Left colon (tissue), 2 donors: ENCODE measurements at places on chromosomes 4 and X. TPM values are rescaled to one million over a fixed set of nuclear protein-coding genes. Genes with fewer than 3 reads are reported as not detected.
A peak's percentile ranks its signal among the peaks of the same experiment; 100 is the strongest.

- DNase-seq, result no peak
These were observed 134.5 kb upstream of the PCDH10 start for GRCh38 chr4:133014473-133015135.

- no peak for DNase-seq
These were observed 4.1 kb upstream of the CTBP1 start for GRCh38 chr4:1252928-1253492.

DNA sequence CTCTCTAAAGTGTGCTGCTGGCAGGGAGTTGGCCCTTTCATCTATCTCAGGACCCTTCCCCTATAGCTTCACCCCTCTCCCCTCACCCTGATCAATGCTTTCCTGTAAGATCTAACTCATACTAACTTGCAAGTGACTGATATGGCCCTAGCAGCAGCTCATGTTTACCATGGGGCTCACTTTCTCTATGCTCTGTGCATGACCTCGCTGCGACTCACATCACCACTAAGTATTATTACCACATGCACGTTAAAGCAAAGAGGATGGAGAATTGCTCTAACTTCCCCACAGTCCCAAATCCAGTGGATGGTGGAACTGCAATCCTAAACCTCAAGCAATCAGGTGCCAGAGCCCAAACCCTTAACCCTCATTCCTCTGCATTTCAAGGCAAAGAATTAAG is 626.6 kb downstream of the MID1IP1 start:
- DNase-seq, result no peak

DNA sequence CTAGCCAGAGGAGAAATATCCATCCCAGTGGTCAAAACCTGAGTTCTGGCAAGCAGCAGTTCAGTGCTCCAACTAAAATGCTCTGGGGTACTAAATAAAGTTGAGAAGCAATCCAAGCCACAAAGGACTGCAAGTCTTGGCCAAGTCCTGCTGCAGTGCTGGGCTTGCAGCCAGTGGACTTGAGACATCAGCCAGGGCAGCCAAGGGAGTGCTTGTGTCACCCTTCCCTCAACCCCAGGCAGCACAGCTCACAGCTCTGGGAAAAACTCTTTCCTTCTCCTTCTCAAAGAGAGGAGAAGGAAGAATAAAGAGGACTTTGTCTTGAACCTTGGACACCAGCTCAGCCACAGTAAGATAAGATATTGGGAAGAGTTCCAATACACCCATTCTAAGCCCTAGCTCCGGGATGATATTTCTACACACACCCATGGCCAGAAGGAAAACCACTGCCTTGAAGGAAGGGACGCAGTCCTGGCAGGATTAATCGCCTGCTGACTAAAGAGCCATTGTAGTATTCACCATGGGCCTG is 99.8 kb downstream of the PTCHD1 start:
- peak; percentile 54 for DNase-seq

DNA sequence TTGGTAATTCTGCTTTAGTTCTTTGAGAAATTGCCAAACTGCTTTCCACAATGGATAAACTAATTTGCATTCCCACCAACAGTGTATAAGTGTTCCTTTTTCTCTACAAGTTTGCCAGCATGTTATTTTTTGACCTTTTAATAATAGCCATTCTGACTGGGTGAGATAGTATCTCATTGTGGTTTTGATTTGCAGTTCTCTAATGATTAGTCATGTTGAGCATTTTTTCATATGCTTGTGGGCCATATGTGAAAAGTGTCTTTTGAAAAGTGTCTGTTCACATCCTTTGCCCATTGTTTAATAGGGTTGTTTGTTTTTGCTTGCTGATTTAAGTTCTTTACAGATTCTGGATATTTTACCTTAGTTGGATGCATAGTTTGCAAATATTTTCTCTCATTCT is 25.9 kb downstream of the ENPEP start:
- no peak for DNase-seq

DNA sequence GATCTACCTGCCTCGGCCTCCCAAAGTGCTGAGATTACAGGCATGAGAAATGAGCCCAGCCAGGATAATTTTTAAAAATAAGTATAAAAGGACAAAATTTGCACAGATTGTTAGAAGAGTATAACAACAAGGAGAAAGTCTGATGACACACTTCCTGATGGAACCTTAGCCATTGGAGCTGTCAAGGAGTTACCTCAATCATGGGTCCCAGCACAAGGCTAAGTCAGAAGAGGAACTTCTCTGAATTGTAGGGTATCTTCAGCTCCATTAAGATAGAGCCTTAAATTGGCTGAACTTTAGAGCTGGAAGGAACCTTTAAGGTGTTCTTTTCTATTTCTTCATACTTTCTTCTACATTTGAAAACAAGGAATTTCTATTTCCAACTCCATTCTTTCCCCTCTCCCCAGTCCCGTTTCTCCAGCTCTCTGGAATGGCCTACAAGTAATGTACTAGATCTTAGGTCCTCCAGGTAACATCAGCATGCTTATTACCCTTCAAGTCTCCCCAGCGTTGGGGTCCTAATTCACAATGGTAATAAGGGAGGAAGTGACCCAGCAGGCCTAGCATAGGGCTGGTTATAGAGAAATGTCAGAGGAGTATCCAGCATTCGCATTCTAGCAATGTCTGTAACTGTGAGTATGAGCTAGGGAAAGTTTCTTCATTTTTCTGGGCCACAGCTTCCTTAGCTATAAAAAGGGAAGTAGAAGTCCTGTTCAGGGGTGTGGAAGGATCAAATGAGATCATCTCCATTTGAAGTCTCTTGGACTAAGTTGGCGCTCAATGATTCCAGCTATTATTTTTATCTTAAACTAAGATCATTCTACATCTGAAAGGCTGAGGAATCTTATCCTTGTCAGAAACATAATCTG is 18.5 kb upstream of the RBPJ start:
- no peak for DNase-seq

- DNase-seq, result no peak
These were observed 147.5 kb downstream of the TSPAN5 start for GRCh38 chr4:98510757-98511517.

GRCh38 chr4:15575966-15576365 is 79.2 kb downstream of the FBXL5 start:
- no peak for DNase-seq

- DNase-seq, result no peak
These were observed 62.7 kb downstream of the TBC1D14 start for GRCh38 chr4:6972375-6972650.

GRCh38 chr4:127968586-127968985 is 3.4 kb downstream of the ABHD18 start:
- no peak for DNase-seq

- no peak for DNase-seq
These were observed 341.0 kb downstream of the ARHGAP24 start for GRCh38 chr4:85815796-85816459.

- DNase-seq, result no peak
These were observed at the start of gene TACR3 for GRCh38 chr4:103719830-103720207. Gene TACR3, minus strand, starts transcription at chr4:103719985. Its CDS starts 310 bp downstream, at chr4:103719675.

DNA sequence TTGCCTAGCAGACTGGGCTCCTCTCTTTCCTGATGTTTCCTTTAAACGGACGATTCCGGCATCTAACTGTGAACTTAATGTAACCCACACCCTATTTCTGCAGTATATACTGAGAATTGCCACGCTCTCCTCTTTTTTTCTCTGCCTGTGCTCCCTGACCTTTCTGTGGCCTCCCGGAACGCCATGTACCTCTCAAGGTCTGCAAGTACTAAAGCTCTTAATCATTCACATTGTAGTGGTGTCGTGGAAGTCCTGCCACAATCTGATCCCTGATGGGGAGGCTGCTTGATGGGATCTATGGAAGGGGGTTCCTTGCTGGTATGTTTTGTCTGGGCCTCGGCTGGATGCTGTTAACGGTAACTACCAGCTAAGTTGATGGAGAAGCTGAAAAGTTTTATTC is 302.9 kb upstream of the EPHA5 start:
- DNase-seq, result no peak

DNA sequence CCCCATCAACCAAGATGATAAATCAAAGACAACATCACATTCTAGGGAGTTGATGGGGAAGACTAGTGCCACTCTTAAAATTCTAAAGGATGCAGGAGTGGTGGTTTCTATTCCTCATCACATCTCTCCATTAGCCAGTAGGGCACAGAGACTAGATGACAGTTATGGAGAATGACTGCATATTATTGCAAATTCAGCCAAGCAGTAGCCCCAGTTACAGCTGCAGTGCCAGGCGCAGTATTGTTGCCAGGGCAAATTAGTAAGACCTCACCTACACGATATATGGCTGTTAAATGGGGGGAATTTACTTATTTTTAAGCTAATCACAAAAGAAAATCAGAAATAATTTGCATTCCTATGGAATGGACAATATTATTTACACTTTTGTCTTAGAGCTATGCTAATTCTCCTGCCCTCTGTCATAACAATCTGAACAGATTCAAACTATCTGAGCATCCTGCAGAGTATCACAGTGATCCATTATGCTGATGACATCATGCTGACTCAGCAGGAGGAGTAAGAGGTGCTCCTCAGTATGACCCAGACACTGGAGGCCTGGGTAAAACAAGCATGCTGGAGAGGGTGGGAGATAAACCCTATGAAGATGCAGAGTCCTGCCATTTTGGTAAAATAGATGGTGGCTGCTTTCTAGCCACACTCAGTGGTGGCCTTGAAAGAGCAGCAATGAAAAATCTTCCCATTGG is 24.7 kb downstream of the ETNPPL start:
- no peak for DNase-seq

GRCh38 chr4:15568821-15569220 is 86.3 kb downstream of the FBXL5 start:
- no peak for DNase-seq

DNA sequence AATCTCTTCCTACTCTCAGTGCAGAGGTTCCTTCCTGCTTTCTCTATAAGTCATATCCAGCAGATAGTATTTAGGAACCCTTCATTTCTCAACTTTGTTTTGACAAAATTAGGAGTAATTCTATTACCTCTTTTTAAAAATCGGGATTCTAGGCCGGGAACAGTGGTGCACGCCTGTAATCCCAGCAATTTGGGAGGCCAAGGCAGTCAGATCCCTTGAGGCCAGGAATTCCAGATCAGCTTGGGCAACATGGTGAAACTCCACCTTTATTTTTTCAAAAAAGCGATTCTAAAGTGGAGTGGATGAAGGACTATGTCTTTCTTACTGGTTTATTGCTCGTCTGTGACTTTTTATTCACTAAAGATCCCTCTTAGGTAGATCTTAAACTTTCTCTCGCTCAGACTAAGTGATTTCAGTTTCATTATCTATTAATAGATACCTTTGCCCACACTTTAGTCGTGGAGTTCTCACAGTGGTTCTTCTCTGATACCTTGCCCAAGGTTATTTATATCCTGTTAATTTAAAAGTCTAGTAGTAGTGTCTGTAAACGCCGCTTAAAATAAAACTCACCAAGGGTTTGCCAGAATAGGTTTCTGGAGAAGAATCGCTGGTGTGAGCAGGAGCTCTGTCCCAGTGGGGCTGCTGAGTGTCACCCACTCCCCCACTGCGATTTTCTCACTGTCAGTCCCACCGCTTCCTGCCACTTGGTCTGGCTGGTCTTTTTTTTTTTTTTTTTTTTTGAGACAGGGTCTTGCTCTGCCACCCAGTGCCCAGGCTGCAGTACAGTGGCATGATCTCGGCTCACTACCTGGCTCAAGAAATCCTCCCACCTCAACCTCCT is 27.0 kb upstream of the TMEM131L start:
- DNase-seq, result no peak

DNA sequence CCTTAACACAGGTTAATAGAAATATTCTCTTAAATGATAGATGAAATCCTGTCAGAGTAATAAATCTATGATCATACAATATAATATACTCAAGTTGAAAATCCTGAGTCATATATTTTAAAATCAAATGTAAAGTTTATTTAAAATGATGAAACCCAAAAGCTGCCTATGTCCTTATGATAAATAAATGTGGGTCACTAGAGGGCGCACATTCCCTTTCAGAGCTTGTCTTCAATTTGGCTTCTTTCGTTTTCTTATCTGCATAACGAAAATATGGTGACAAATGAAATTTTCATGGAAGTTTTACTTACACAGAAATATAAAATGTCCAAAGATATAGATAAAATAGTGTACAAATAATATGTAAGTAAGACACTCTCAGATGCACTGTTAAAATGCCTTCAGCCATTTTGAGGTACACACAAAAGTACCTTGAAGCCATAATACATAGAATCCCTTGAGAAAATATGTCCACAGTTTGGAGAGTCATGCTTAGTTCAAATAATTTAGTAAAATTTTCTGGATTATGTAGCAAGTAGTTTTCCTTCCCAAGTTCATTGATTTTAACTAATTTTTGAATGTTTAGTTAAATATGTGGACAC is 680.4 kb downstream of the DMD start:
- peak; percentile 7 for DNase-seq

GRCh38 chr4:162497564-162498167 is 333.9 kb upstream of the FSTL5 start:
- no peak for DNase-seq

- no peak for DNase-seq
These were observed 113.2 kb upstream of the RBPJ start for GRCh38 chr4:26207631-26208030.

DNA sequence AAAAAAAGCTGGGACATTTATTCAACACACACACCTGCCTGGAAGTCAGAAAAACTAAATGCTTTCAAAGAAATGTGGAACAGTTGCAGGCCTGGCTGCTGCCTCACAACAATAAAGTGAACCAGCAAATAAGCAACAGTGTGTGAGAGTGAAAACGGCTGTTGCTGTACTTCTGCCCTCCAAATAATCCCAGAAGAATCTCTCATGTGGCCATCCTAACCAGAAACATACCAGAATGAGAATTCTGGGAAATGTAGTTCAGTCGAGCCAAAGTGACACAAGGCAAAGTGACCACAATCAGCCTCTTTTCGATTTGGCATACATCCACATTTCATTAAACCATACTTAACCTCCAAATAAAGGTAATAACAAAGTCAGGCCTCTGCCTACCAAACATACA is 204.5 kb downstream of the SLC7A11 start:
- no peak for DNase-seq

GRCh38 chrX:121876305-121876704 is 828.9 kb downstream of the GLUD2 start:
- DNase-seq, result no peak

DNA sequence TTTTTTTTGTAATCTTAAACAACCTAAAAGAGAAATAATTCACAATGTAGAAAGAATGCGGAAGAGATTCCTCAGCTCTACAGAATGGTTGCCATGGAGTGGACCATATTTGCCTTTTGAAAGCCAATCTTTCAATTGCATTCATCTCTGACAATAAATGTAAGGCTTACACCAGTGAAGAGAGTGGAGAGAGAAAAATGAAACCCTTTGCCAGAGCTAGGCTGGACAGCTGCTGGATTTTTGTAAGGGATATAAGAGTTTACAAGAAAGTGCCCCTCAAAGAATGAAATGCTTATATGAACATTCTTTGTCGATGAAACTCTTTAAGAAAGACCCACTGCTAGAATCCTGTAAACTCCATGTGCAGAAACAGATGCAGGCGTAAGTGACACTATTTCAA is 66.0 kb upstream of the FAT1 start:
- DNase-seq, result no peak

CT45A1 gene
- total RNA-seq, result not detected

HSFX2 gene
- total RNA-seq, result not detected

FHIP1A gene
- 33.6 TPM for total RNA-seq

FGFRL1 gene
- total RNA-seq, result 17.0 TPM

P2RY4 gene
- total RNA-seq, result 1.9 TPM

ESX1 gene
- total RNA-seq, result not detected

TNMD gene
- total RNA-seq, result 1.1 TPM

LONRF3 gene
- 11.1 TPM for total RNA-seq

MAGEA2 gene
- not detected for total RNA-seq

CYSLTR1 gene
- 2.4 TPM for total RNA-seq

TMPRSS11A gene
- not detected for total RNA-seq
